D721Med (cell line): ENCODE measurements at places on chromosomes 16 and 17.

DNA sequence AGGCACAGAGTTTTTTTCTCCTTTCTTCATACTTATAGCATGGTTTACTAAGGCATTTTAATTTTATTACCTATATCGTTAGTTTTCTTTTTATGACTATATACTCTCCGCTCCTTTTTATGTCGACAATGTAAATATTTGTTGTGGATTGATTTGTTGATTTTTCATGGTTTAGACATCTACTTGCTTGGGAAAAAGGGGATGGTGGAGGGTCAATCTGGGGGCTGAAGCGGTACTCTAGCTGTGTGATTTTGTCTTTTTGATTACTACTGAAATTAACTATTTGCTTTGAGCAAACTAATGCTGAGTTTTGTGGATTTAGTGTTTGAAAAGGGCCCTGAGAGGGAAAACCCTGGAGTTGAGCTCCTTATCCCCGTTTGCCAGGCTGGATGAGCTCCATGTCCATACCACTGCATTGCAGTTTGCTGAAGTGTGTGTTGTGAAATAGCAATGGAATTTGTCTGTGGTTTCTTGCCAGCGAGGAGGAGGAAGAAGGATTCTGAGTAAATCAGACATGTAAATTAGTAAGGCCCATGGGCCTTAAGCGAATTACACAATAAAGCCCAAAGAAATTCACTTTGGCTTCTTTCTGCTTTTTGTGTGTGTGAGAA lies 72.0 kb downstream of the FTO start:
- DNase-seq, result no peak

- no peak for DNase-seq
These were observed 30.7 kb upstream of the ARL6IP1 start for GRCh38 chr16:18832006-18832405.

DNA sequence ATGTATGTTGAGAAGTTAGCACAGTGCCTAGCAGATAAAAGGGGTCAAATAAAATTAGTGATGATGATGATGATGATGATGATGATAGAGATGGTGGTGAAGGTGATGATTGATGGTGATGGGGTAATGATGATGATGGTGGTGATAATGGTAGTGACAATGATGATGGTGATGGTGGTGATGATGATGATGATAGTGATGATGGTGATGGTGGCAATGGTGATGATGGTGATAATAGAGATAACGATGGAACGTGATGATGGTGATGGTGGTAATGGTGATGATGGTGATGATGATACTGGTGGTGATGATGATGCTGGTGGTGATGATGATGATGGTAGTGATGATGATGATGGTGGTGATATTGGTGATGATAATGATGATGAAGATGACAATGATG lies 223.7 kb downstream of the FOXL1 start:
- DNase-seq, result no peak

- no peak for DNase-seq
These were observed 17.1 kb downstream of the PMP22 start for GRCh38 chr17:15247891-15248529.

DNA sequence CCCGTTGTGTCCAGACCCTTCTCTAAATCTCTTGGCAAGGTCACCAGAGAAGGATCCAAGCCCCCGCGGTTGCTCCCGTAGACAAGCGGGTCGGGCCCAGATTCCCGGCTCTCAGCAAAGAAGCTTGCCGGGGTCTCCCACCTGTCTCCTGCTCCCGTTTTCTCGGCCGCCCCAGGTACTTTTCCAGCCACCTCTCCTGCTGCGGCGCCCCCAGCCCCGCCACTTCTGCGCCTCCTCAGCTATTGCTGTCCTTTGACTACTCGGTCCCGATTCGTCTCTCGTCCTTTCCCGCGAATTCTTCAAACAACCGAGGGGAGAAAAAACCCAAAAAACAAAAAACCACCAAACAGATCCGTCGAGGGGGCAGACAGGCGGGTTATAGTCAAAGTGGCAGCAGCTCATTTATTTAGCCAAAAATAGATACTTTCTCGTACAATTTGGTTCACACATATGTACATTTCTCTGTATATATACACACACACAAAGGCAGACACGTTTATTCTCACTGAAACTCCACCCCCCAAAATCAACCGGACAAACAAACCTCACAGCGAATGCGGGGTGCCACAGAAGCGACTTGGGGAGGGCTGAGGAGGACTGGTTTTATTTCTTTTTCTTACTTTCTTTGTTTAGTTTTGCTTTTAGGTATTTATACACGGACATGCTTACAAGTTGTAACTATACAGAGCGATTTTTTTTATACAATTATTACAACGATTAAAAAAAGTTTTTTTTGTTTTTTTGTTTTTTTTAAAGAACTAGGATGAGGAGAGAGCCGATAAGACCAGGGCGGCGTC lies 3.5 kb downstream of the IRX3 start:
- DNase-seq, result no peak

DNA sequence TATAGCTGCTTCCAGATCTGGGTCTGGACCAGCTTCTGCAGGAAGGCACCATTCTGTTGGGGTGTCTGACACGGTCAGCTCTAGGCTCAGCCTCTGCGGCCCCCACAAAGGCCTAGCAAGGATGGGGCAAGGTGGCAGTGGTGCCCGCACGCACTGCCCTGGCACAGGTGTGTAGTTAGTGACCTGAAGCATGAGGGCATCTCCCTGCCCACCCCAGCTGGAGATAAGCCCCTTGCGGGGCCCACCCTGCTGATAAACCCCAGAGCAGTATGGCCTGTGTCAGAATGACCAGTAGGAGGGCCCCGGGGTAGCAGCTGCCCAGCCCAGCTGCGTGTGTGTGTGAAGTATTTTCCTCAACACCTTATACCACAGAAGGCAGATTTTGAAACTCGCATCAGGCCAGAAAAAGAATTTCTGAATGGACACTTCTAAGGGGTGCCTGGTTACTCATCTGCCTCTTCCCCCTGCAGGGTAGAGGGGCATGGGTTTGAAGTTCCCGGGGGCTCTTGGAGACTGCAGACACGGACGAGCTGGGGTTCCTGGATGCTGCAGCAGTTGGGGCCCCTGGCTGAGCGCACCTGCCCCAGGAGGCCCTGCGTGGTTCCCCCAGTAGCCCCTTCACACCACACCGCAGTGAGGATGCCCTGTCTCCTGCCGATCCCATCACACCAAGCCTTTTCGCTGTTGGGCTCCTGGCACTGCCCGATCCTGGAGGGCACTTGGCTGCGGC lies 4.5 kb downstream of the ARHGDIA start:
- DNase-seq, result no peak

- no peak for DNase-seq
These were observed 7.9 kb upstream of the SCNN1G start for GRCh38 chr16:23174622-23175021.

GRCh38 chr17:42233156-42233555 lies 38.9 kb upstream of the GHDC start:
- DNase-seq, result no peak

- DNase-seq, result no peak
These were observed 62.1 kb upstream of the GSG1L start for GRCh38 chr16:28125592-28125991.

DNA sequence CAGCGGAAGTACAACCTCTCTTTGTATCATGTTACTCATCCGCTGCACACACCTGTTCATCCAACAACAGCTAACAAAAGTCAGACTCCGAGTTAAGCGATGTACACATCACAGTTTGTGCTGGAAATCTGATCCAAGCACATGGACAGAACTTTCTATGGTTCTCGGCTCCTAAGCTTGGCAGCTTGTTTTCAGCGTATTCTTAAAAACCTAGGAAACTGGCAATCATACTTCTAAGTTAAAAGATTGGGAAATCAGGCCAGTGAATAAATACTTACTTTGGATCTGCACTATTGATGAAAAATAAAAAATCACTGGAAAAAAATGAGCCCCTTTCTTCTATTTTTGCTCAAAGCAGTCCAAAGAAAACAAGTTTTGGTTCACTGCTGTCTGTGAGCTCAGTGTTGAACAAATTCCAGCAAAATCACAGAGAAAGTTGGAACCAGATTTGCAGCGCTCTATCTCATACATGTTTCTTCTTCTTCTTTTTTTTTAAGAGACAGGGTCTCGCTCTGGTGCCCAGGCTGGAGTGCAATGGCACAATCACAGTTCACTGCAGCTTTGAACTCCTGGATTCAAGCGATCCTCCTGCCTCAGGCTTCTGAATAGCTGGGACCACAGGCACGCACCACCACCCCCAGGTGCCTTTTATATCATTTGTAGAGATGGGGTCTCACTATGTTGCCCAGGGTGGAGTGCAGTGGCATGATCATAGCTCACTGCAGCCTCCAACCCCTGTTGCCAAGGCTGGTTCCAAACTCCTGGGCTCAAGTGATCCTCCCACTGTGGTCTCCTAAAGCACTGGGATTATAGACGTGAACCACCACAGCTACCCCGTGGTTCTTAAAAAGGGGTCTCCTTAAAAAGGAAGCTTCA lies 71.6 kb upstream of the CREBBP start:
- no peak for DNase-seq

DNA sequence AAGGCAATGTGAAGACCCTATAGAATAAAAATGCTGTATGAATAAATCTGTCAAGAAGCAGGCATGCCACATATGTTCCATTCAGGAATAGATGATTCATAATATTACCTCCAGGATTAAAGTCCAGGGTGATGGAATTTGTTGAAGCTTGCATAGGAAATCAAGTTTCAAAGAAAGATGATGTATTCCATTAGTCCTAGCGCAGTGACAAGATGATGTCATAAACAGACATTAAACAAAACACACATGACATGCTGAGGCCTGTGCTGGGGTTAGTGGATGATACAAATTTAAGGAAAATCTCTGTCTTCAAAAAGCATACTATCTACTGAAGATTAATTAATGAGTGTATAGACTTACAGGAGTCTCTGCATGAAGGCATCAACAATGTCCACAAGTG lies 1025.2 kb downstream of the CDH11 start:
- DNase-seq, result no peak

- DNase-seq, result peak; percentile 53
These were observed 118.5 kb downstream of the C16orf78 start for GRCh38 chr16:49491771-49492761.

DNA sequence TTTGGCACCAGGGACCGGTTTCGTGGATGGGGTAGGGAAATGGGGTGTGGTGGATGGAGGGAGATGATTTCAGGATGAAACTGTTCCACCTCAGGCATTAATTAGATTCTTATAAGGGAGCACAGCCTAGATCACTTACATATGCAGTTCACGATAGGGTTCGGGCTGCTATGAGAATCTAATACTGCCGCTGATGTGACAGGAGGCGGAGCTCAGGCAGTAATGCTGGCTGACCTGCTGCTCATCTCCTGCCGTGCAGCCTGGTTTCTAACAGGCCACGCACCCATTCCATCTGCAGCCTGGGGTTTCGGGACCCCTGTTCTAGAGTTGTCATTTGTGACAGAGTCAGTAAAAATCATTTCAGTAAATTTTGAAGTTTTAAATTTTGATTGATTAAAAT lies 99.7 kb downstream of the CHD9 start:
- no peak for DNase-seq

DNA sequence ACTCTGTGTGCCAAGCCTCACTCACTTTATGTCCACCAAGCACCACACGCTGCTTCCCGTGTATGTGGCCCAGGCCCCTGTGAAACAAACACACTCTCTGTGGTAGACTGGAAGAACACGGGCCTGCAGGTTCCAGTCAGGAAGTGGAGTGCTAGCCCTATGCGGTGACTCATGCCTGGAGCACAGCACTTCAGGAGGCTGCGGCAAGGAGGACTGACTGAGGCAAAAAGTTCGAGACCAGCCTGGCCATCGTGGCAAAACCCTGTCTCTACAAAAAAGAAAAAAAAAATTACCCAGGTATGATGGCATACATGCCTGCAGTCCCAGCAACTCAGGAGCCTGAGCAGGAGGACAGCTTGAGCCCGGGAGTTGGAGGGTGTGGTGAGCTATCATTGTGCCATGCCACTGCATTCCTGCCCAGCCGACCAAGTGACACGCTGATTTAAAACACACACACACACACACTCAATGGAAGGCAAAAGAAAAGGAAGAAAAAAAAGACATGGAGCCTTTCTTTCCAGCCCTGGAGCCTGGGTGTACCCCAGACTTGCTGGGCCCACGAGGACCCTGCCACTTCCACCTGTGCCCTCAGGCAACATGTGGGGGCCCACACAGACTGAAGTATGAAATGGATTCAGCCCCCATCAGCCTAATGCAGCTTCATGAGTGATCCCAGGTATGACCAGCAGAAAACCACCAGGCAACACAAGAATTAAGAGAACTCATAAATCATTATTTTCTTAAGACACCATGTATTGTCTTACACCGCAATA lies 126.6 kb downstream of the ANKRD11 start:
- no peak for DNase-seq

- DNase-seq, result no peak
These were observed 25.4 kb downstream of the B9D1 start for GRCh38 chr17:19336938-19337711.

- DNase-seq, result no peak
These were observed 43.7 kb downstream of the GOSR1 start for GRCh38 chr17:30520882-30521281.

GRCh38 chr16:860891-861290 lies 60.4 kb upstream of the GNG13 start:
- DNase-seq, result no peak

GRCh38 chr17:28743243-28744103 lies at the start of gene TRAF4:
Gene TRAF4, plus strand, starts transcription at chr17:28744011. Its CDS starts 102 bp downstream, at chr17:28744113.
- peak; percentile 73 for DNase-seq

DNA sequence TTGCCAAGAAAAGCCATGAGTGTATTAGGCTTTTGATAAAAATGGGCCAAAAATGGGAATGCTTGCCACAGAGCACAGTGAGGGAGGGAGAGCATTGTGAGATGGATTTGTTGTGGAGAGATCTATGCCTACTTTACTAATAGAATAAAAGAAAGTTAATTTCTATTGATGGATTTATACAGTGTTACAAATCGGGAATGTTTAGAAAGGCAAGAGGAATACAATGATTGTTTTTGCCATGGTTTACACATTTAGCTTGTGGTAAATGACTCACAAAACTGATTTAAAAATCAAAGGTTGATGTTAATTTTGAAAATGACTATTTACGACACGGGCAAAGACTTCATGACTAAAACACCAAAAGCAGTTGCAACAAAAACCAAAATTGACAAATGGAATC lies 16.6 kb downstream of the CCL4 start:
- no peak for DNase-seq
